Tongue (tissue), 3 donors: ENCODE measurements at places on chromosomes 3 and 15. TPM values are rescaled to one million over a fixed set of nuclear protein-coding genes. Genes with fewer than 3 reads are reported as not detected.

CKMT1A gene
- 0.31 TPM for total RNA-seq

PLA2G4E gene
- total RNA-seq: 1.9 TPM

CMTM8 gene
- total RNA-seq: 3.4 TPM

LYZL4 gene
- not detected for total RNA-seq

TATDN2 gene
- 15.5 TPM for total RNA-seq

ILDR1 gene
- 1.7 TPM for total RNA-seq

ARNT2 gene
- total RNA-seq: 6.9 TPM

HHLA2 gene
- not detected for total RNA-seq

HYAL2 gene
- 53.9 TPM for total RNA-seq

- no peak for DNase-seq
These were observed 5.7 kb downstream of the CHST13 start for GRCh38 chr3:126529585-126530170.

DNA sequence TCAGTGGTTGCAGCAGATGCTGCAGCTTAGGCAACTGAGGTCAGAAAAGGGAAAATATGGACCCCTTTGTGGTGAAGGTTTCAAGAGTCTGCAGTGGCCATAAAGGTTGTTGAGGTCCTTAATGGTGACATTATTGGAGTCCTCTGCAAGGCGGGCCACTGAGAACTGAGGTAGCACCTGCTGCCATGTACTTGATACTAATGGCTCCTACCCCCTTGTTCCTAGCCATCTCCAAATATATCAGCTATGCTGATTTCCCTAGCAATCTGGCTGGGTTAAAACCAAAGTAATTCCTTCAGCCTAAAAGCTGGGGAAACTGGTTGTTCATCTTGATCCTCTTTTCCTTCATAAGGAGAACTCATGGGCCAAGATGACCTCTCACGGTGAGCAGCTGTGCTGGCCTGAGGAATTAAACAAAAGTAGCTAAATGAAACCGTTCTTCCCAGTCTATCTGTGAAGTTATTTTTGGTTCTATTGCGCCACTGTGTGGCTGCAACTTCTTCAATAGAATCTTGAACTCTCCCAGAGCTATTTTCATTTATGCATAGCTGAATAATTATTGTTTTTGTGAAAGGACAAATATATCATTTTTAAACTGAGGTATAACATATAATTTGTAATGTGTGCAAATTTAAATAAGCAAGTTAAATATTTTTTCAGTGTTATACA lies 76.1 kb upstream of the PLSCR4 start:
- peak; percentile 75 for DNase-seq

DNA sequence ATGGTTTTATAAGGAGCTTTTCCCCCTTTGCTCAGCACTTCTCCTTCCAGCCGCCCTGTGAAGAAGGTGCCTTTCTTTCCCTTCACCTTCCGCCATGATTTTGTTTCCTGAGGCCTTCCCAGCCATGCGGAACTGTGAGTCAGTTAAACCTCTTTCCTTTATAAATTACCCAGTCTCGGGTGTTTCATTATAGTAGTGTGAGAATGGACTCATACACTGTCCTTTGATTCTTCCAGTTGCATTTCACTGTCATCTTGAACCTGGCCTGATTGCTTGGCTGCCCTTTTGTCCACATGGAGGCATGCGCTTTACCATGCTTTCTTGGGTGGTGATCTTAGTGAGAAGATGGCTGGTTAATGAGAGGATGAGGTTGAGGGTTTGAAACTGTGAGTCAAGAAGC lies 23.2 kb downstream of the USP13 start:
- no peak for DNase-seq

DNA sequence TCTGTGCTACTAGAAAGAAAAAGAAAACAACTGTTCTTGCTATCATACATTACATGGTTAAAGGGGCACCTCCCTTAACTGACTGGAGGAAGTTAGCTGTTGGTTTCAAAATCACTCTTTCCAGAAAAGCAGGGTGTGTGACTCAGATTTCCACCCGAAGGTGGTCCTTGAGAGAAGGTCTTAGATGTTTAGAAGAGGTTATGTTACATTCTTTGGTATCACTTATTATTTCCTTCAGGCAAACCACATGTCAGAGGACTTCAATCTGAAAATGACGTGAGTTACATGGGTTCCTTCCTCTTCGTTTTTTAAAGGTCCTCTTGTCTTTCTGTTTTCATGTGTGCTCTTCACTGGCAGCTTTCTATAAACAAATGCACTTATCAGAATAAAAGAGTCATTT lies 307.9 kb upstream of the CBLB start:
- DNase-seq: no peak

GRCh38 chr15:98956796-98957553 lies 50.6 kb downstream of the PGPEP1L start:
- no peak for DNase-seq

- no peak for DNase-seq
These were observed 681 bp downstream of the CHMP2B start for GRCh38 chr3:87227835-87228144.

GRCh38 chr15:47541562-47541961 lies 175.7 kb upstream of the SEMA6D start:
- peak; percentile 70 for DNase-seq

GRCh38 chr3:47663630-47664240 lies 85.1 kb upstream of the CSPG5 start:
- no peak for DNase-seq

GRCh38 chr3:69892706-69893105 lies 106.8 kb upstream of the SAMMSON start:
- no peak for DNase-seq

- peak; percentile 79 for DNase-seq
These were observed 56.6 kb downstream of the MESD start for GRCh38 chr15:80932989-80933388.

- DNase-seq: no peak
These were observed 240.4 kb upstream of the BHLHE40 start for GRCh38 chr3:4738737-4739274.

- no peak for DNase-seq
These were observed 112.7 kb downstream of the STAC start for GRCh38 chr3:36493051-36493450.

- no peak for DNase-seq
These were observed 1.4 kb downstream of the UACA start for GRCh38 chr15:70761931-70762468.

DNA sequence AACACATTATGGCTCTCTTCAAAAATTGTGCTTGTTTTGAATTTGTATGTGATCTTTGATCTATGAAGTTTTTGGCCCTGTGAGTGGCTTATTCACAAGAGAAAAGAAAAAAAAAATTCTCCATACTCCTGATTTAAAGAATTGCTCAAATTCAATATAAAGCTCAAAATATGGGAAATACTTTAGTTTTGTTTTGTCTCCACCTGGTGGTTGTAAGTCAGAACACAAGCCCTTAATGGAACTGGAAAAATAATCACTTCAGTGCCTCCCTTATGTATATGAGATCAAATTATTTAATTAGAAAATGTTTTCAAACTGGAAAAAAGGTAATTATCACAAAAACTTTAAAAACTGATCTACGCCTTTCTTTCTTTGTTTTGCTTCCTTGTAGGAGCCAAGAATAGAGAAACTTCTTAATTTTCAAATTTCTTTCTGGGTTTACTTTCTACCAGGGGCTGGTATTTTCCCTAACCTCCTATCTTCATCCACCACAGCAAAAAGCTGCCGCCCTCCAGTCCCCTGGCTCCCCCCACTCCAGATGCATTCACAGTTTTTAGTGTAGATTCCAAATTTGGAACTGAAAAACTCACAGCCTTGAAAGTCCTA lies 50.6 kb downstream of the SERP1 start:
- DNase-seq: peak; percentile 82

GRCh38 chr3:53168175-53168923 lies 7.3 kb downstream of the PRKCD start:
- no peak for DNase-seq

DNA sequence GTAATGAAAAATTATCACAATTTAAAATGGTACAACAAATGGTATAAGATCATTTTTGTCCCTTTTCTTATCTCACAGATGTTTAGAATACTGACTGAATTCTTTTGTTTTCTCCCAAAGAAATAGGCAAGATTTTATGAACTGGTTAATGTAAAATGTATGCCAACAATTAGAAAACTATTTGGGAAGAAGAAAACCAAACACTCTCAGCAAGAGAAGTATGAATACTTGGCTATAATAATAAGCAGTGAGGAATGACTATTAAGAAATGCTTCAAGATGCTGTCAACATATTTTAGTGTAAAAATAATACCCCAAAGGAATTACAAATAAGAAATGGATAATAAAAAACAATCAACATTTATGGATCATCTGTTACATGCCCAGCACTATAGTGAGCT lies 18.5 kb downstream of the SHQ1 start:
- DNase-seq: no peak

DNA sequence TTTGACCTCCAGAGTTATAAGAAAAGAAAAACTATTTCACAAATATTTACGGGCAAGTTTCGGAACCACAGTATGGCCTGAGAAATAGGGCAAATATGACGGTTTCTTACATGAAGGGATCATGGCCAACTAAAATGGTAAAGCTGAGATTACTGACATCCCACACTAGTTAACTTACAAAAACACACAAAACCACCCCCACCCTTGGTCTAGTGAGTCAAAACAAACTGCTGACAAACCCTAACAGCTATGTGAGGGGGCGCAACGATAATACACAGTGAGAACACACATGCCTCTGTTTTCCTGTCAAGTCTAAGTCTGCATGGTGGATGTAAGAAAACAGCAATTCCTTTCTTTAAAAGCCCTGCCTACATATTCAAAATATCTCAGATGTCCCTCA lies 32.3 kb downstream of the CBLB start:
- DNase-seq: no peak

DNA sequence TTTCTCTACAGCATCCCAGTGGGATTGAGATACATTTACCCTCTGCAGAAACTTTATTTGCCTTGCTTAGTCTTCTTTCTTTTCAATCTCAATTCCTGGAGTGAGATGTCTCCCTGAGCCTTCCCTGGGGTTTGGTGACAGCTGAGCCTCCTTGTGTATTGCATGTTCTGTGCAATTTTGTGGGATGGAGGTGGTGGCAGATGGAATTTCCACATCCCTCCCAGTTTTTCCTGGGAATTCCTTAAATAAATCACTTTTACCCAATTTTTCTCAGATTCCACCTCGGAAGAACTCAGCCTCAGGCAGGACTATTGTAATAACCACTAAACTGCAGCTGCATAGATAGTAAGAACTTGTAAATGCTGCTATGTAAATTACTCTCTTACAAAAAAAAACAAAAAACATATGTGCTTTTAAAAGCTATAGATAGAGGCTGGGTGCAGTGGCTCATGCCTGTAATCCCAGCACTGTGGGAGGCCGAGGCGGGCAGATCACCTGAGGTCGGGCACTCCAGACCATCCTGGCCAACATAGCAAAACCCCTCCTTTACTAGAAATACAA lies 88.5 kb upstream of the ABHD17C start:
- DNase-seq: no peak

GRCh38 chr3:109071350-109072142 lies 46.4 kb downstream of the MORC1 start:
- no peak for DNase-seq

DNA sequence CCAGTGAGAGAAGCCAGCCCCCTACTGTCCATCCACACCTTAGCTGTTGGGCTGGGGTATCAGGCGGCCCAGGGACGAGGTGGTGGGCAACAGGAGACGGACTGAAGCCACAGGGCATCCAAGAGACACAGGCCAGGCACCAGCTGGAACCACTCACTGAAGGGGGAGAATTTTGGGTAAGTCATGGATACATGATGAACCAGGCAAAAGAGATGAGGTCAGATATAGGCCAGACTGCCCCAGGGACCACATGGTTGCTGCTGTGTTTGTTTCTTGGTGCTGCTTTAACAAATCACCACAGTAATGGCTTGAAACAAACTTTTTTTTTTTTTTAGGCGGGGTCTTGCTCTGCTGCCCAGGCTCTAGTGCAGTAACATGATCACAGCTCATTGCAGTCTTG lies 66.4 kb downstream of the SEMA5B start:
- no peak for DNase-seq
